ENCODE measurements at places on chromosomes 1 and 21.
A peak's percentile ranks its signal among the peaks of the same experiment; 100 is the strongest.

DNA sequence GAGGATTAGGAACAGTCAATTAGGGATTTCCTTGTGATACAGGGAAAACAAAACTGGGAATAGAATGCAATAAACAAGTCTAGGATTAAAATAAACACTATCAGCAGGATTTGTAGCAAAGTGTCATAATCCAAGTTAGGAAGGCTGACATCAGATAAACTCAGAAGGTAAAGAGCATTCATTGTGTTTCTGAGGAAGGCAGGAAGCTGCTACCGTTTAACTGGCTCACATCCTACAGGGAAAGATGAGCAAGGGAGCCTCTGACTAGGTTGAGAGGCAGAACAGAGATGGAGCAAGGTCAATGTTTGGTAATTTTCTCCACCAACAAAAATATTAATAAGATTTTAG, 124.7 kb downstream of the POU2F1 start:
- no peak for DNase-seq

DNA sequence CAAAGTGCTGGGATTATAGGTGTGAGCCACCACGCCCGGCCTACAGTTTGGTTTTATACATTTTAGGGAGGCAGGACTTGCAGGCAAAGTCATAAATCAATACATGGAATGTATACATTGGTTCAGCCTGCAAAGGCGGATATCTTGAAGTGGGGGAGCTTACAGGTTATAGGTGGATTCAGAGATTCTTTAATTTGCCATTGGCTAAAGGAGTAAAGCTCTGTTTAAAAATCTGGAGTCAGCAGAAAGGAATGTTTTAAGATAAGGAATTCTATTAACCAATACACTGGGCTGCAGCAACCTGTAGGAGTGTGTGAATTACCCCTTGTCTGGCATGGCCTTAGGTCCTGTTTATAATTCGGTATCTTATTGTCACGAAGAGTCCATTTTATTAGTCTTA, 57.6 kb downstream of the OPTC start:
- no peak for DNase-seq

DNA sequence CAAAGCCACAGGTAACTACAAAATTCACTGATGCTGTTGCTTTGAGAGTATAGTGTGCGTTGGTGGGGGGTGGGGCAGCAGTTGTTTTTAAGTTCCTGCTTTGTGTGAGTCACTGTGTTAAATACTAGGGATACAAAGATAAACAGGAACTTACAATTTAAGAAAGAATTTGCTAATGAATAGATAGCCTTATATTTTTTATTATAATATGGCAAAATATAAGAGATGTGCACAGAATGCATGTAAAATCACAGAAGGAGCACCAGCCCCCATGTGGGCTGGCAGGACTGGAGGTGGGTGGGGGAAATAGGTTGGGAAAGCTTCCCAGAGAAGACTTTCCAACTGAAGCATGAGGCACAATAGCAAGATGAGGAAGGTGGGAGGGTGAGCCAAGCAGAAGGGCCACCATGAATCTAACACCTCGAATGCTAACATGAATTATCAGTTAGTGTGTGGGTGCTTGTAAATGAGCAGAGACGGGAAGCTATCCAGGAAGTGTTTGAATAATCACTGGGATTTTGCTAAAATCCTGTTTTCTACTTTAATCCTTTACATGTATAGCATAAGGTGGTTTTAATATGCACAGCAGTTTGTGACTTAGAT, 57.0 kb upstream of the RAVER2 start:
- DNase-seq: peak; percentile 73

DNA sequence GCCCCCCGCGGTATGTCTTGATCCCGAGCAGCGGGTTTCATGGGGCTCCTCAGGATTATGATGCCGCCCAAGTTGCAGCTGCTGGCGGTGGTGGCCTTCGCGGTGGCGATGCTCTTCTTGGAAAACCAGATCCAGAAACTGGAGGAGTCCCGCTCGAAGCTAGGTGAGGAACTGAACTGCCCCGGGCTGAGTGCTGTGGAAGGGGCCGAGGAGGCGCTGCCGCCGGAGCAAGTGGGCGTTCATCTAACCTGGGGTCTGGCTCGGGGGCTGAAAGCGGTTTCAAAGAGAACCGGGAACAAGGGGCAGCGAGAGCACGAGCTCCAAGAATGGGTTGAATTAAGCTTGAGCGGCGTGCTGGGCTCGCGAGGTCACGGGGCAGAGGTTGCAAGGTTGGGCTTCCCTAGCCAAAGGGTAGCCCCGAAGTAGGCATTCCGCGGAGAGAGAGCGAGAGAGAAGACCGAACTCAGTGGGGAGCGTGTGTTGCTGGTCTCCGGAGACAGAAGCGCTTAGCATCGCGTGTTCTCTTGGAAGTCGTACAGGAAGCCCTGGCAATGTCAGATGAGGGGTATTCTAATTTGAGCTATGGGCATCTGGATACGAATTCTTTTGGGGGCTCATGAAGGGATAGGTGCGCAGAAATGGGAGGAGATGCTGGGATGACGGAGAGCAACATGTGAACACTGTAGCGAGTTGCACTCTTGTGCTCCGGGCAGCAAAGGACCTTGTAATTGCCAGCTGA, 732 bp downstream of the HS2ST1 start:
- peak; percentile 67 for DNase-seq

- peak; percentile 43 for DNase-seq
Measured at GRCh38 chr1:17617787-17618557, 78.5 kb downstream of the ARHGEF10L start.

- peak; percentile 89 for DNase-seq
Measured at GRCh38 chr21:42220138-42220701, 1.3 kb downstream of the ABCG1 start.

GRCh38 chr1:172140072-172140471, 280.4 kb upstream of the C1orf105 start:
- no peak for DNase-seq

GRCh38 chr1:25519624-25520023, 23.8 kb upstream of the LDLRAP1 start:
- peak; percentile 57 for DNase-seq

GRCh38 chr1:159707472-159708260, 6.7 kb downstream of the CRP start:
- DNase-seq: no peak

Data from epithelial cell of esophagus (primary cell).